RPMI8226 (cell line): ENCODE measurements at places on chromosomes 7 and 10.
A peak's percentile ranks its signal among the peaks of the same experiment; 100 is the strongest.

- no peak for DNase-seq
Measured at GRCh38 chr10:19705250-19705649, 111.0 kb upstream of the PLXDC2 start.

GRCh38 chr10:102066399-102067088 lies 1.4 kb downstream of the HPS6 start:
- DNase-seq: no peak

DNA sequence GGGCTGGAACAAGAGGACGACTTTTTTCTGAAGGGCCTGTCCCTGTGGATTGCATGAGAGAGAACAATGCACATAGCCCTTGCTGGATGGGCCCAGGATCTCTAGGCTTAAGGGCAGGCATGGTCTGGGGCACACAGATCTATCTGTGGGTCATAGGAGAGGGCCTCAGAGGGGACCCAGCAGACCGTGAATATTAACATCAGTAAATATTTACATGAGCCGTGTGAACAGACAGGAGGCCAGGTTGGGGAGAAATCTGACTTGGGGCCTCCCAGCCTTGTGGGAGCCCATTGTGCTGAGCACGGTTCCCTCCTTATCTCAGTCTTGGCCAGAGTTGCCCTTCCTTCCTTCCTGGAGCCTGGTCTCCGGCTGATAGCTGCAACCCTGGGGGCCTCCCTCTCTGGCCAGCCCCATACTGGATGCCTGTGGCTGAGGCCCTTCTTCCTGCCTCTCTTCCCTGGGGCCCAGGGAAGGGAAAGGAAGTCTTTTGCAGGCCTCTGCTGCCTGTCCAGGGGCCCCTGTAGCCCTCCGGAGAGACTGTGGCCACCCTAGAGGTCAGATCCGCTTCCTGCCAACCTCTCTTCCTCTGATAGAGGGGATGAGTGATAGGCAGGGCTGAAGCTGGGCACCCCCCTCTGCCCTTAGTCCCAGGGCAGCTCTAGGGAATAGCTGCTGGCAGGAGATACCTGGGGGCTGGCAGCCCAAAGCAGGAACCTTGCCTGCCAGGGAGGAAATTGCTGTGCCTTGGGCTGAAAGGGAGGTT lies 44.5 kb upstream of the TRIM8 start:
- DNase-seq: no peak

- DNase-seq: peak; percentile 30
Measured at GRCh38 chr7:80842022-80842790, 76.6 kb downstream of the SEMA3C start.

DNA sequence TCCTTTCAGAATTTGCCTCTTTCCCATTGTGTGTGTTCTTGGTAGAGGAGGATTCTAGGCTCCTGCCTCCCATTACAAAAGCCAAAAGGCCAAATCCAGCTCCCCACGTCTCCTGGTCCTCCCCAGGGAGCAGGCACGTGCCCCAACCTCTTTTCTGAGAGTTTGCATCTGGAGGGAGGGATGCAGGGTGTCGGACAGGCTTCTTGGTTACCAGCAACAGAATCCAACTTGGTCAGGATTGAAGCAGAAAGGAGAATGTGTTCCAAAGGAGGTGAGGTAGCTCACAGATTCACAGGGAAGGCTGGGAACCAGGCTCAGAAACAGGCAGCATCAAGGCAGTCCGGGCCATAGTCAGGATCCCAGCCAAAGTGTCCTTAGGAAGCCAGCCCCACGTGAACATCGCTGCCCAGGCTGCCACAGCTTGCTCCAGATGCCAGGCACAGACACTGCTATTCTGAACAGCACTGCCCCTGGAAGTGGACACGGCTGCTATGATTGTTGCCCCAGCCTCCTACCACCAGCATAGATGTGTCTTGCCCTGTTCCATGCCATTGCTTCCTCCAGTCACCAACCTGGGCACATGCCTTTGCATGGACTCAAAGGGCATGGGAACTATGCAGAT lies 264.2 kb upstream of the ZMIZ1 start:
- DNase-seq: no peak

DNA sequence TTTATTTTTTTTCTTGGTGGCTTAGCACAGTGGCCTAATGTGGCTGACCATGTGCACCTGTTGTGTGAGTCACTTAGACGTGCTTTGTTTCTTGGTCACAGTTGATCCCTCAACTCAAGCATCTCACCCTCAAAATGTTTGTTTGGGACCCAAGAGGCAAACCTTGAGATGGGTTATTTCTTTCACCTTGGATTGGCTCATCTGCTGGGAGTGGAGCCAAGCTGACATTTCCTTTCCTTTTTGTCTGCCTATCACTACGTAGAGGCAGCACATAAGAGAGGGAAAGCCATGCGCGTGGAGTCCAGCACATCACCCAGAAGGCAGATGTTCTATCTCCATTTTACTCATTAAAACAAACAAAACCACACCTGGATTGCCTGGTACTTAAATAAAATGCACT lies 6.4 kb upstream of the PRKCQ start:
- DNase-seq: no peak

- no peak for DNase-seq
Measured at GRCh38 chr10:43698156-43698555, 49.5 kb upstream of the ZNF32 start.

DNA sequence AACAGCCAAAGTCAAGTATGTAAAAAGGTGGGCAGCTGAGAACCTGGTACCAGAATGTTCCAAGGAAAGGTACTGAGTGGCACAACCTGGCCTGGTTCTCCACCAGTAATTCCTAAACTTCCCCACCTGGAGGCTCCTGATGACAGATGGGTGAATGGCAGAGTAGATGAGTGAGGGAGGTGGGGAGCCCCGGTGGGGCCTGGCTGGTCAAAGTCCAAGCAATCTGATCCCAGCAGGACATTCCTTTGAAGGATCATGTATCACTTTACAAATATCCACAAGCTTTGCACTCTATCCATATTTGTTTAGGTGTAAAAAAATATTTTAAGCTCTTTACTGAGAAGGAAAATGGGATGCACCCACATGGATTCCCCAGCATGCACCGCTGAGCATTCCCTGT lies 250.2 kb downstream of the DPP6 start:
- no peak for DNase-seq

GRCh38 chr10:103442031-103442461 lies 10.1 kb downstream of the CALHM2 start:
- DNase-seq: no peak

DNA sequence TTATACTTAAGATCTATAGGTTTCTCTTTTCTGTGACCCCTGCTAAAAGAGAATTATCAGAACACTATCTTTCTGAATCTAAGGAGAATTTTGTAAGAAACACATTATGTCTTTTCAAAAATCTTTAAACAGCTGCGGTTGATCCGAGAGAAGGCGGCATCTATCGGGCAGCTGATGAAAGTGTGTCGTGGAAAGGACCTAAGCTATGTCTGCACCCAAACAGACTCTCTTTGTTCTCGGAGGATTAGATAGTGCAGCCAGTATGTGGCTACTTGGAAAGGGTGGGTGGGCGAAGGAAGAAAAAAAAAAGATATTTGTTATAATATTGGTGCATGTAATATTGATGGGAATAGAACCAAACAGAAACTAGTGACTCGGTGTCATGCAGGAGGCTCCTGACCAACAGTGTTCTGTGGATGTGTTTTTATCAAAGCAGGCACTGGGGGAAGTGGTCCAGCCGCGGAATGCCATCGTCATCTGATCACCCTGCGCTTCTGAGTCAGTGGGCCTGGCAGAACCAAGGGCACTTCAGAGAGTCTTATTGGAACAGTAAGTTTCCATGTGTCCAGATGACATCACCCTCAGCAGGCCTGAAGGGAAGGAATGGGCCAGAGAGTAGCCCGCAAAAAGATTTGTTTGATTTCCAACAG lies 509.7 kb upstream of the AKR1E2 start:
- no peak for DNase-seq

DNA sequence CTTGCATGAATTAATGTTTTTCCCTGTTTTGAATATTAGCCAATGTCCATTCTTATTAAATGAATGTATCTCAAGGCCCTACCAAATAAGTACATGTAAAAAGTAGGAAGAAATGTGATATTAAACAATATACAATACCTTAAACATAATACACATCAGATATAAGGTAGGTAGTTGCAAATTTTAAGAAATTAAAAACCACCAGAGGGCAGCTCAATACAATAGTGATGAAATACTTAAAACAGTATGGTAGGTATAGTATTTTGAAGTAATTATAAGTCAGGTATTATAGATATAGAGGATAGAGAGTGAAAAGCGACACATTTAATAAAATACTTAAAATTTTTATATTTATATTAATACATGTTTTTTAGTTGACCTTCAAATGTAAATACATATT lies 43.6 kb upstream of the CDK14 start:
- peak; percentile 9 for DNase-seq

- peak; percentile 38 for DNase-seq
Measured at GRCh38 chr7:130721486-130722277, 12.3 kb downstream of the KLF14 start.

GRCh38 chr10:73797324-73798025 lies 12.1 kb downstream of the ZSWIM8 start:
- no peak for DNase-seq

DNA sequence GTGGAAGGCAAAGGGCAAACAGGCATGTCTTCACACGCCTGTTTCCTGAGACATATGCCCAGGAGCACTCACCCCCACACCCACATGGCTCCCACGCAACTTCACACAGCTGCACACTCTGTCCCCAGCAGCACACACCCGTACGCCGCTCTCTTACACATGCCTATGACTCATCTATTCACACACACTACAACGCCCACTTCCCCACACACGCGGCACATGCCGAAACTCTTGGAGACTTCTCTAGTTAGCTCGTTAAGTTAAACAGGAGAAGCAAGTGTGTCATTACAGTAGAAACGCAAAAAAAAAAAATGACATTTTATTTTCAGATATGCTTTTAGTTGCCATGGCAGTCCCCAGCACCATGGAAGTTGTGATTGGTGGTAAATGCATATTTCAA lies 6.7 kb downstream of the CALN1 start:
- no peak for DNase-seq

DNA sequence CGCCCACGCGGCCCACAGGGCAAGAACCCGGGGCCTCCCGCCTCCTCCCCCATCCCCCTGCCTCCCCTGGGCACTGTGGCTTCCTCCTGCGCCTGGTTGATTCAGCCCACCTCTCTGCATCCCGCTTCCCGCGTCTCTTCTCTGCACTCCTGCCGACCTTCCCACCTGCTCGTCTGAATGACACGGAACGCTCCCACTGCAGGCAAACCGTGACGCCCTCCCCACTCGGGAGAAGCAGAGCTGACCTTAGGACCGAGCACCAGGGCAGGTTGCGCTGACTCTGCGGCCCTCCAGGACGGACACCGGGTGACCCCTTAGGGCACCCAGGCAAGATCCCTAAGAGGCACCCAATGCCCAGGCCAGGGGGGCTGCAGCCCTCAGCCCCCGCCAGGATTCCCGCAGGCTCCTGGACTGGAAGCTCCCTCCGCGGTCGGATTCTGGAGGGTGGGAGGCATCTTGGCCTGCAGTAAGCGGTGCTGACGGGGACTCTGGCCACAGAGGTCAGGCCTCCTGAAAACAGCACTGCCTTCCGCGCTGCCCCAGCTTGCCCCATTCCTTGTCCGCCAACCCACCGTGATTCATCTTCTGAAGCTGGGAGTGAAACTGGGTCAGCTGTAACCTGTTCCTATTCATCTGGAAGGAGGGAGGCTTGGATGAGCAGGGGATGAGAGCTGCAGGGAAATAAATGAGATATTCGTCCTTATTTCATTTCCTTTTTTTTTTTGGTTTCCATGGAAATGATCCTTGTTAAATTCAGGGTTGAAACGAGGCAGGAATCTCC lies 990 bp downstream of the CALML3 start:
- DNase-seq: no peak

- no peak for DNase-seq
Measured at GRCh38 chr10:116696919-116697318, 45.4 kb downstream of the HSPA12A start.

GRCh38 chr7:30302656-30303311 lies 18.4 kb downstream of the ZNRF2 start:
- peak; percentile 83 for DNase-seq

DNA sequence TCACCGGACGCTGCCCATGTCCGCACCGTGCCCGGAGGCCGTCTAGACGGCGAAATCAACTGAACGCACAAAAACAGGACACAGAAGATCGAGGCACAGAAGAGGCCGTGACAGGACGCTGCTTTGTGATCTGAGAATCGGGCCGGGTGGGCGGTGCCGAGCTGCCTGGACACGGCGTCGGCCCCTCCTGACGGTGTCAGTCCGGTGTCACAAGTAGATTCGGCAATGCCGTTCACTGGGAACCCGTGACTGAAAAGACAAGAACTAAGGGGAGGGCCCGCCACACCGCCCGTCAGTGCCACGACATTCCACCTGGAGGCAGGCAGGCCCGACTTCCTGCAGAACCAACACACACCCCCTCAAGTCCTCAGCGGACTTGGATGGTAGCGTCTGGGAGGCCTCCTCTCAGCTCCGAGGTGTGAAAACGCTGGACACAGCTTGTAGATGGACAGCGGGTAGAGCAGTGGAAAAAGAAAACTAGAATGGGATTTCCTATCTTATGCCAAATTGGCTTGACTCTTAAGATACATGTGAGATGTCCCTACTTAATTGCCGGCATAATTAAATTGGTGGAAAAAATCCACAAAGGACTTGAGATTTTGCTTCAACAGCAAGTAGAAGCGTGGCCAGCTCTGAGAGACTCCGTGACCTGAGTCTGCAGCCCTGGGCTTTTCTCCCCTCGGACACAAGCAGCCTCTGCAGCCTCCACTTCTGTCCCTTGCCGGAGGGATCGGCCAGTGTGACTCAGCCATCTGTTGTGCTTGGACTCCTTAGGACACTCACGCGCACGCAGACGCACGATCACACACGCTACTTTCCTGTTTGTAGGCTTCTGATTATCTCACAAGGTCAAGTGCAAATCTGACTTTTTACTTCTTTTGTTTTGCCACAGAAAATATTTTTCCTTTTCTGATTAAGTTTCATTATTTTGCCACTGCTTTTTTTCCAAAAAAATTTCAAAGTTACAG lies 269.0 kb downstream of the DIP2C start:
- DNase-seq: no peak

GRCh38 chr10:117216611-117217195 lies 19.4 kb downstream of the KCNK18 start:
- peak; percentile 66 for DNase-seq

DNA sequence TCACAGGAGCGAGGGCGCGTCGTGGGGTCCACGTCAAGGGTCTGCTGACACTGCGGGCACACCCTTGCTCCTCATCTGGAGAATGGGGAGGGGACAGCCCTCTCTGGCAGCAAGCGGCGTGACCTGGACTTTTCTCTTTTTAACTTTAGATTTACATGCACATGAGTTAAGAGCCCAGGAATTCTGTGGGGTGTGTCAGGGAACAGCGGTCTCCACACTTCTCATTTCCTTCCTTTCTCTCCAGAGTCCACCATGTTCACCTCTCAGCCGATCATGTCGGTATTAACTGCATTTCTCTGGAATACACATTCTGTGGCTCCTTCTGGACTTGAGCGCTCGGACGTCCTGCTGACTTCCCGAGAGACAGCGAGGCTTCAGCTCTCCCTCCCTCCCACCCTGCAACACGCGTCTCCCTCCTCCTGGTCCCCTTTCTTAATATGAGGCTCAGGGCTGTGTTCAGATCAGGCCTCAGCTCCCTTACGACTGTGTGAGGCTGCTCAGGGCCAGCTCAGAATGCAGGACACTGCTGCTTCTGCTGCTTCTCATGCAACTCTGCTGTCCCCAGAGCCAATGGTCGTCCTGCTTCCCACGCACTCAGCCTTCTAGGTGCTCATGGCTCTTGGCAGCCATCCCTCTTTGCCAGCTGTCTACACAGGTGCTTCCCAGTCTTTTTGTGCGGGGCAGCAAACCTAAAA lies 261.3 kb downstream of the ELFN1 start:
- no peak for DNase-seq
